Activated CD4-positive, alpha-beta T cell treated with anti-CD3 and anti-CD28 coated beads, Interleukin-2, amount 50 U/mL, for 1 hour (primary cell): ENCODE measurements at places on chromosomes 2 and 18.

- no peak for DNase-seq
Measured at GRCh38 chr2:15560140-15560987, 770 bp downstream of the NBAS start.

DNA sequence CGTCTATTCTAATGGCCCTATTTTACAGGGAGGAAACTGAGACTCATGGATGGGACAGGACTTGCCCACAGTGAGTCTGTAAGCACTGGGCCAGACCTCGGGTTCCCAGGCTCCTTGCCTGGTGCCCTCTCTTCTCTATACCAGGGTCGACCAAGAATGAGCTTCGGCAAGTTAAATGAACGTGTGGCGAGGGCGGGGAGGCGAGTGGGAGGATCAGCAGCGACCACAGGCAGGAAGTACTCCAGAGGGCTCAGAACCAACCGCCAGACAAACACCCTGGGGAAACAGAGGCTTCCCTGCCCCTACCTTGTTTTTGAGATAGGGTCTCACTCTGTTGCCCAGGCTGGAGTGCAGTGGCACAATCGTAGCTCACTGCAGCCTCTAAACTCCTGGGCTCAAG, 177.7 kb upstream of the SMAD2 start:
- no peak for DNase-seq

DNA sequence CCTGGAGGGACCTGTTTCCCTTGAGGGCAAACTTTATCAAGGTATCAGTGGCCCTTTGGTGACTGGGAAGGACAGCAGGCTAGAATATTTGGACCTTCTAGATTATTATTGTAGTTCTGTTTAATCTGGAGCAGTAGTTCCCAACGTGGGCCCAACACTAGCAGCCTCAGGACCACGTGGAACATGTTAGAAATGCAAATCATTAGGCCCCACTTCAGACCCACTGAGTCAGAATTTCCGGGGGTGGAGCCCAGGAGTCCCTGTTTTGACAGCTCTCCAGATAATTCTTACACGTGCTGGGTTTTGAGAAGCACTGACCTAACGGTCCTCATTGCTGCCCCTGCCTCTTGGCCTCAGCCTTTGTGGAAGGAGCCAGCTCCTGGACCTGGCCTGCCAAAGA, 25.5 kb upstream of the DYNC2LI1 start:
- DNase-seq: no peak

DNA sequence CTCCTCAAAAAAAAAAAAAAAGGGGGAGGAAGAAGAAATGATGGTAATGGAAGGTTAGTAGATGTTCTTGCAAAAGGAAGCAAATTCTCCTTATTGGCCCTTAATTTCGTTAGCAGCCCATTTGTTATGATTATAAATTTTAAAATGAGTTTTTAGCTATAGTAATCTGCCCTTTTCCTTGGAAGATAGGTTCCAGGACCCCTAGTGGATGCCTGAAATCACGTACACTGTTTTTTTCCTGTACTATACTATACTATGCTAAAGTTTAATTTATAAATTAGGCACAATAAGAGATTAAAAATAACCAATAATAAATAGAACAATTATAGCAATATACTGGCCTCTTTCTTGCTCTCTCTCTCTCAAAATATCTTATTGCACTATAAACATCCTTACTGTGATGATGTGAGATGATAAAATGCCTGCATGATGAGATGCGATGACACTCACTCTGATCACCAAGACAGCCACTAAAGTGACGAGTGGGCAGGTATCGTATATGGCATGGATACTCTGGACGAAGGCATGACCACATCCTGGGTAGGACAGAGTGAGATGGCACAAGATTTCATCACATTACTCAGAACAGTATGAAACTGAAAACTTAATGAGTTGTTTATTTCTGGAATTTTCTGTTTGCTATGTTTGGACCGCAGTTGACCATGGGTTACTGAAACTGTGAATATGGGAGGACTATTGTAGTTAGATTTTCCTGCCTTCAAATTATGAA, 87.2 kb downstream of the KCTD18 start:
- no peak for DNase-seq
